ENCODE measurements at places on chromosomes 2 and 18.

- DNase-seq = no peak
Observed at GRCh38 chr18:55857409-55857808, 269.4 kb upstream of the TCF4 start.

GRCh38 chr2:152542995-152543481 is 174.2 kb downstream of the PRPF40A start:
- no peak for DNase-seq

GRCh38 chr2:71045865-71046548 is 22.4 kb upstream of the NAGK start:
- no peak for DNase-seq

DNA sequence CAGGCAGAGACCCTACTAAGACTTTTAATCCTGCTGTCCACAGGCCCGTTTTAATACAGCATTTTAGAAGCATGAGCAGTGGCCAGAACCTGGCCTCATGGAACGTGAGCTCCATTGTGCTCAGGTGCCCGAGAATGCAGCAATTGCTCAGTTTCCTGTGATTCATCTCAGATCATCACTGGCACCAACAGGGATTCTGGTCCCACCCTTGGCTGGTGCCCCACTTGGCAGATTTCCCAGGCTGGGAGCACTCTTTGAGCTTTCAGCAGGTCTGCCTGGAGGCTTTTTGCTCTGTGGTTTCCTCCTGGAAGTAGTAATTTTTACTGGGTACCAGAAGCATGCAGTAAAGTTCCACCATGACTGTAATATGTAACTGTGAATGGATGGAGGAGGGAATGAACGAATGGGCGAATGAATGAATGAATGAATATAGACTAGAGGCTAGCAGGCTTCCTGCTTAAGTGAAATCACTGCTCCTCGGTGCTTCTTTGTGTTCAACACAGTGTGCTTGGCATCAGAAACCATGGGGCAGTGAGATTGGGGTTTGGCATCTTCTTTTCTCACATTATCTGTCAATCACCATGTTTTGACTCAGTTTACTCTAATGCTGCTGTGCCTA is 312.9 kb downstream of the PRKCE start:
- DNase-seq = no peak

GRCh38 chr2:144935736-144936135 is 415.8 kb upstream of the ZEB2 start:
- no peak for DNase-seq

DNA sequence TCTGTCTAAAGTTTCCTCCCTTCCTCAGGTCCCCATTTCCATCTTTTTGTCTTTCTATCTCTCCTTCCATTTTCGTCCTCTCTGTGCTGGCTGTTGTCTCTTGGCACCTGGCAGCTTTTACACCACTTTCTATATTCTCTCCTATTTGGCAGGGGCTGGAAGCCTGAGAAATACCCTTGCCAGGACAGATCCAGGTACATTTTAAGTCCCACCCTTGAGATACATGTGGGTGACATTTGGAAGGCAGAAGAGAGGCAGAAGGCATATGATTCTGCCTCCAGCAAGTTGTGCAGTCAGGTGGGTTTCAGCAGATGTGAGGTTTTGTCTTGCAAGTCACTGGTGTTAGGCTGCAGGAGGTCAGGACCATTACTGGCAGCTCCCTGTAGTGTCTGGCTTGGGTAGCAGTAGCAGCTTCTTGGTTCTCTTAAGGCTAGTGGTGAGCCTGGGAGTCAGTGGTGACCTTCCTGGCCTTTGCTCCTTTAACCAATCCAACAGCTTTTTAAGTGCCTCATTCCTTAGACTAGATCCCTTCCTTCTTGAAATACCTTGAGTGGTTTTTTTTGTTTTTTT is 90.1 kb downstream of the CAPN13 start:
- no peak for DNase-seq

- DNase-seq = no peak
Observed at GRCh38 chr2:58635801-58636375, 394.8 kb upstream of the FANCL start.

GRCh38 chr2:232476045-232476444 is 11.6 kb downstream of the ECEL1 start:
- no peak for DNase-seq

DNA sequence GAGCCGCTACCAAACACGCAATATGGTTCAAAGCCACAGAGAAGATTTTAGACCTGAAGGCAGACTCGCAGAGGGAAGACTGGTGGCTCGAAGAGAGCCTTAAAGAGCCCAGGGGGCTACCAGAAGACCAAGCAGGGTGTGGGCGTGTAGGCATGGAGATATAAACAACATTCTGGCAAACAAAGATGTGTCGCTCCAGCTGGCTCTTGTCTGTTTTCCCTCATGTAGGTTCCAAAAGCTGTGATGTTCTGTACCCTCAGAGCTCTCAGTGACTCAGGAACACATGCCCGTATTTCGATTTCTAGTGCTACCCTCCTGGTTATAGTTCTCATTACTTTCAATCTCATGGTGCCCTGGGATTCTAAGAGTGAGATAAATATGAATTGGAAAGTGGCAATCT is 44.5 kb downstream of the DOCK10 start:
- DNase-seq = no peak

DNA sequence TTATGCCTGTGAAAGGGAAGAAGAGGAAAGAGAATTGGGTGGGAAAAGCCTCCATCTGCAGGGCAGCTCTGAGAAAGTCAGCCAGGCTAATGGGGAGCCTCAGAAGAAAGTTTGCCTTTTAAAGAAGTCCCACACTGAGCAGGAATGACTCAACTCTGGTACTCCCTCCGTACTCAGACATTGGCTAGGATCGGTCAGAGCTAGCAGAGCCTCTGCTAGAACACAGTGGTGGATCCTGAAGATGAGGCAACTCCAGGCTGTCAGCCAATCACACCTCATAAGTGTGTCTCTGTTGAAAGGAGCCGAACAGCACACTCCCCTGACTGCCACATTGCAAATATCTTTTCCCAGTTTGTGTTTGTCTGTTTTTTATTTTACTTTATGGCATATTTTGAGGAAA is 96.9 kb downstream of the HNRNPLL start:
- no peak for DNase-seq

DNA sequence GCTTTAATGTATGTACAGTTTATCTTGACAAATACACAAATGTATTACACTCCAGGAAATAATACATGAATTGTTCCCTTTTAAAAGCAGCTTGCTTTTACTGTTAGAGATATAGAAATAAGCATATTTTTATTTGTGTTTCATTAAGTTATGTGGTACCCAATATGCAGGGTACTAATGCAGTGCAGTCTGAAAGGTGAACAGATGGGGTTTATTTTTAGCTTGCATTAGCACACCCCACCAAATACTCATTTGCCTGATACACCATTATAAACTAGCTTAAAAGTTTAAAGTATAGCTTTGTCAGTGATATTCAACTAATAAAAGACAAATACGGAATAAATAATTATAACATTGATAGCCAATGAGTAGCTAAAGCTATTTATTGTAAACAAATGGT is 394.7 kb upstream of the ZNF804A start:
- DNase-seq = no peak

DNA sequence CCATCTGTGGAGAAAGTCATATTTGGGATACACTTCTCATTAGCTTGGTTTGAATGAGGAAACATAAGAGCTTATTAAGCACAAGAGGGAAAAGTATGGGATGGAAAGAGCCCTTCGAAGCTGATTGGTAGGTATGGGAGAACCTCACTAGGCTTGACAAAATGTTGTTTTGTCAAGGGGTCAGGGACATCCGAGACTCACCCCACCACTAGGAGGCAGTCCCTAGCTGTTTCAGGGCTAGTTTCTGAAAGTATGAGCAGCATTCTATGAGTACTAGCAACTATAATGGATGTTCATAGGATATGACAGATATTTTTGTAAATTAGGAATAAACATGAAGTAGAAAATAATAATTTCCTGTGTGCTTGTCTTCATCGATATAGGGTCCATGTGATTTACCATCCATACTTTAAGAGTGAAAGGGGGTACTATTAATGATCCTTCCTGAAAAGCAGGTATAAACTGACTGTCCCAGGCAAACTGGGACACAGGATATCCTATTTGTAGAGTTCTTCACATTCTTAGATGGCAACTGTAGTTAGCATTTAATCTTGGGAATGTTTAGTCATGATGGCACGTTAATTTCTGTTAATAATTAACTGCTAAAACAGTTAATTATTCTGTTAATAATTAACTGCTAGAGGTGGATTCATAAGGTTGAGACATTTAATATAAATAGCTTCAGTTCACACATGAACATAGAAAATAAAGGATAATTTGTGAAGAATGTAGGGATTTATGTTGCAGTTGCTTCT is 28.4 kb downstream of the OTX1 start:
- no peak for DNase-seq

- DNase-seq = no peak
Observed at GRCh38 chr18:79538635-79539034, 141.0 kb upstream of the CTDP1 start.

DNA sequence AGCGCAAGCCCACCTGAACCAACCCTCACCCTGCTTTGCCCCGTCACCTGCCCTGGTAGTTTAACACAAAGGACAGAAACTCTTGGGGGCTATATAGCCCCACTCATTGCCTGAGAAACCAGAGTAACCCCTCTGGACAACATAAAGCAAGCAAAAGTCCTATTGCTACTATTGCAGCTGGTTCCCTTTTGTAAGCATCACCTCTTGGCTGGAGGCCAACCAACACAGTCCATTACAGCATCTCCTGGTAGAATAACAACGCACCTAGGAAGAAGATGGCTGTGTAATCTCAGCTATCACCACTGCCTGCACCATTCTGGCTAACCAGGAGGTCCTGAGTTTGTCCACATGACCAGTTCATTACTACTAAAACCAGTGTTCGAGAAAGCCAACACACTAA is 36.4 kb downstream of the FLACC1 start:
- DNase-seq = no peak

DNA sequence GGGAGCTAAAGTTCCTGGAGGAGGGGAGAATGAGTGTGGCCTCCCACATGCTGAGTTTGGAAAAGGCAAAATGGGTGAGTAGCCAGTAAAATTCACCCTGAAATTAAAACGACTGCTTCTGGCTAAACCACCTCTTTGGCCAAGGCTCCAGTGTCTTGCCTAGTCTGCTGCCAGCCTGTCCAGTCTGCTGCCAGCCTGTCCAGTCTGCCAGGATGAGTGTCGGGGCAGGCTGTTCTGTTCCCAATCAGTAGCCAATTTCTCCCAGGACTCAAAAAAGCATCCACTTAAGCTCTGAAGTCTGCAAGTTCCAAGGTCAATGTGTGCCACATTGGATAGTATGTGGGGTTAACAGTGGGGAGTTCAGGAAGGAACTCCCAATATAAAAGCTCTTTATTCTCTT is 134.6 kb upstream of the KLHL29 start:
- no peak for DNase-seq

DNA sequence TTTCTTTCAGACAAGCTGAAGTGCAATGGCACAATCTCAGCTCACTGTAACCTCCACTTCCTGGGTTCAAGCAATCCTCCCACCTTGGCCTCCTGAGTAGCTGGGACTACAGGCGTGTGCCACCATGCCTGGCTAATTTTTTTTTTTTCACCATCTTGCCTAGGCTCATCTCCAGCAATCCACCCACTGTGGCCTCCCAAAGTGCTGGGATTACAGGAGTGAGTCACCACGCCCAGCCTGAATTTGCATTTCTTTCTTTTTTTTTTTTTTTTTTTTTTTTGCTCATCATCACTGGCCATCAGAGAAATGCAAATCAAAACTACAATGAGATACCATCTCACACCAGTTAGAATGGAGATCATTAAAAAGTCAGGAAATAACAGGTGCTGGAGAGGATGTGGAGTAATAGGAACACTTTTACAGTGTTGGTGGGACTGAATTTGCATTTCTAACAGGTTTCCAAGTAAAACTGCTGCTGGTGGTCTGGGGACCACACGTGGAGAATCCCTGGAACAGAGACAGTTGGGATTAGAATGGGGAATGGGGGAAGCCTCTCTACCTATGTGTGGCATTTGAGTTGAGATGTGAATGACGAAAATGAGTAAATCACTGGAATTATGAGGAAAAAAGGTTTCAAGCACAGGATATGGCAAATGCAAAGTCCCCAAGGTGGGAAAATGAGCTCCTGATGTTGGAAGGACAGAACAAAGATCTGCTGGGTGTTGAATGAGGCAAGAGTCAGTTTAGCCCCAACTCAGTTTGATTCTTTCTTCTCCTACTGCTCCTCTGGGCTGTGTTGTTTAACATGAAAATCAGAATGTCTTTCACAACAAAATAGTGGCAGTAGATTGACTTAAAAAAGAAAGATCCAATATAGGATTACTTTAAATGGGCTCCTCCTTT is 88.8 kb upstream of the MAP4K4 start:
- DNase-seq = no peak

DNA sequence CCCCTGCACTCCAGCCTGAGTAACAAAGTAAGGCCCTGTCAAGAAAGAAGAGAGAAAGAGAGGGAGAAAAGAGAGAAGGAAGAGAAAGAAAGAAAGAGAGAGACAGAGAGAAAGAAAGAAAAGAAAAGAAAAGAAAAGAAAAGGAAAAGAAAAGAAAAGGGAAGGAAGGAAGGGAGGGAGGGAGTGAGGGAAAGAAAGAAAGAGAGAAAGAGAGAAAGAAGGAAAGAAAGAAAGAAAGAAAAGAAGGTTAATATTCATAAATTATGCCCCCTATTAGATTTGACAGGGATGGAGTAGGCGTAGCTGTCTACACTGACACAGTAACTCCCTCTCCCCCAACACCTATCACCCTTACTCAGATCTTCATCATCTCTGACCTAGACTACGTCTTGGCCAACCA is 202.3 kb downstream of the SP3 start:
- no peak for DNase-seq

- DNase-seq = no peak
Observed at GRCh38 chr2:2866459-2866858, 511.2 kb downstream of the EIPR1 start.

DNA sequence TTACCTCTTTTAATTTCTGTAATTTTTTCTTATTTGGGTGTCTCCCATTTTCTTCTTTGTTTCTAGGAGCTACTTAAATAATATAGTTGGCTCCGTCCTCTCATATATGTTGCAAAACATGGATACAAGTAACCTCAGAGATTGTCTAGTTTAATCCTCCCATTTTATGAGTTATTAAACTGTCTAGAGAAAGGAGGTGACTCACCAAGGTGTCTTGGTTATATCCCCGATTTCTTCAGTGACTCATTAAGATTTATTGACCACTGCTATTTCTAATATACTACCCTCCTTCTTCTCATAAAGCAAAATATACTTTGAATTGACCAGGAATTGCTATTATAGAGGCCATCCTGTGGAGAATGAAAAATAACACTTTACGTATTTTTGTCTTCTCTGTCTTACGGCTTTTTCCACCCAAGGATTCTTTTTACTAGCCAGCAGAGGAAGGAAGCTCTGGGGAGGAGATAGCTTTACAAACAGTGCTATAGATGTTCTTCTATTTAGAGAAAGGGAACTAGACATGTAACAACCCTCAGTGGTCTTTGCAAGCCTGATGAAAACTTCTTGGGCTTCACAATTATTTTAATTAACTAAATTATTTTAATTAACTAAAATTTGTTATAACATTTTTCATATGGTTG is 300.4 kb upstream of the TNP1 start:
- no peak for DNase-seq
